Stimulated activated naive CD8-positive, alpha-beta T cell treated with anti-CD3 and anti-CD28 coated beads, Interleukin-15, amount 100 ng/mL, for 72 hours (primary cell): ENCODE measurements at places on chromosomes 6 and 20.

GRCh38 chr6:116111552-116112528 lies 11.2 kb downstream of the NT5DC1 start:
- DNase-seq, result no peak

GRCh38 chr20:32651537-32651936 lies 22.2 kb downstream of the C20orf203 start:
- no peak for DNase-seq

- DNase-seq, result peak; percentile 13
These were observed 44.3 kb downstream of the KHDC1L start for GRCh38 chr6:73180763-73181619.

GRCh38 chr6:34338377-34338776 lies 54.1 kb downstream of the NUDT3 start:
- no peak for DNase-seq

GRCh38 chr6:113755449-113756289 lies 101.5 kb upstream of the MARCKS start:
- DNase-seq, result no peak

DNA sequence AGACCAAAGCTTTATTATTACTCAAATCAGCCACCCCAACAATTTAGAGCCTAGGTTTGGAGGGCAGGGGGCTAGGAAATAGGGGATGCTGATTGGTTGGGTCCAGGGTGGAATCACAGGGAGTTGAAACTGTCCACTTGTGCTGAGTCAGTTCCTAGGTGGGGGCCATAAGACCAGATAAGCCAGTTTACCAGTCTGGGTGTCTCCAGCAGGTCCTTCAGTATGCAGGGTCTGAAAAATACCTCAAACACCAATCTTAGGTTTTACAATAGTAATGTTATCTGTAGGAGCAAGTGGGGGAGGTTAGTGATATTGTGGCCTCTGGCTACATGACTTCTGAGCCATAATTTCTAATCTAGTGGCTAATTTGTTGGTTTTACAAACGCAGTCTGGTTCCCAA lies 63.2 kb downstream of the UBR2 start:
- no peak for DNase-seq

DNA sequence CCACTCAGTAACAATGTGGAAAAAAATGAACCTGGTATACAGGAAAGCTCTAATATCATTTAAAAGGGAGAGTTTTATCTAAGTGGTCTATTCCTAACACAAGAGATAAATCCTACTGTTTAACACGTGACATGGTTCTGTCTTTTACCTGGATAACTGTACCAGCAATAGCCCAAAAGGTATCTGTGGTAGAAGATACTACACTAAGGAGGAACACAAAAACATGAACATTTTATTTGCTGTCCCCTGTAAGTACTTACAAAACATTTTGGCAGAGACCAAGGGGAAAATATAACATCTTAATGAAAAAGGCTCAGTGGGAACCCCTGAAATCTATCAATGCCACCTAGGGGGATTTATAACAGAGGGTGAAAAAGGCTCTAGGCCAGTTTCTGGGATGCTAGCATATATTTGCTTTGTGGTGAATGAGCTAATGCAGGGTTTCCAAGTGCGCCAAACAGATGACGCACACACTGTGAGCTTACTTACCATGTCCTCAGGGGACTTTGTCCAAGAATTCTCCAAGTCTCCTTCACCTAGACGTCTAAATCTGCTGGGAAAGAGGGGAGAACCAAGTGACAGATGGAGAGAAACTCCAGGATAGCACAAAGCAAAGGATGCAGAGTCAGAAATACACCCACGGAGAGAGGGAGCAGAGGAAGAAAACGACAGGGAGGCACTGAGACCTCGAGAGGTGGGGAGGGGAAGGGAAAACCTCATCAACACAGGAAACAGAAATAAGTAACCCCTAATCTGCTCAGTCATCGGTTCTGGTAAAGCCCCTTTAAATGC lies 147.9 kb upstream of the PRND start:
- DNase-seq, result no peak

DNA sequence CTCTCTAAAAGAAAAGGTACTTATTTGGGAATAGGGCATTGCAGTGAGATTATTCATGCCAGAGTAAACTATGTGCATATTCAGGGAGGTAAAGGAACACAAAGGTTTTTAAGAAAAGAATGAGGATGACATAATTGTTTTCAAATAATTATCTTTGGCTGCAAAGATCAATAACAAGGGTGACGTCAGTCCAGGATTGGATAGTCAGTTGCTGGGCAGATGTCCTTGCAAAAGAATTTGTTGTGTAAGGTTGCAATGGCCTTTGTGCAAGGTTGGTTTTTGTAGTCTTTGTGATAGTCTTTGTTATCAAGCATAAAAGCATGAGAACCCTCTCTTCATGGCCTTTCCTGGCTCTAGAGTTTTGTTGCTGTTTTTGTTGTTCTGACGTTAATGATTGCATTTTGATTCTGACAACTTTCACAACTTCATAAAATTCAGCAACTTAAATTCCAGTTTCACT lies 17.7 kb downstream of the LOC128125822 start:
- no peak for DNase-seq

- no peak for DNase-seq
These were observed 57.9 kb downstream of the GJA10 start for GRCh38 chr6:89952105-89952671.

DNA sequence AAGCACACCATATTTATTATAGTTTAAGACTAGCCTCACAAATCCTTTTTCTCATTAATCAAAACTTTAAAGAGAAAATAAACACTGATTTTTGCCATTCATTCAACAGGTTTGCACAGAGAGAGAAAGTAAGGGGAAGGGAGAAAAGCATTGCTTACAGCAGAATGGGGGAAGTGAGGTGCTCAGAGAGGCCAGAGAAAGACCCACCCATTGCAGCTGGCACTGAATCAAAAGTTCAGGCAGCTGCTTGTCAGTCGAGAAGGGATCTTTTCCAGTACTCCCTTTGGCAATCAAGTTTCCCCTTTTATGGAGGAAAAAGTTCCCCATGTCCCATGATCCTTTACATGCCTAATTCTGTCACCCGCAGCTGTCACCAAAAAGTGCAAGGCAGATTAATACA lies 8.0 kb upstream of the CRISP2 start:
- DNase-seq, result no peak

GRCh38 chr6:111171577-111172400 lies 84.5 kb downstream of the SLC16A10 start:
- DNase-seq, result no peak

DNA sequence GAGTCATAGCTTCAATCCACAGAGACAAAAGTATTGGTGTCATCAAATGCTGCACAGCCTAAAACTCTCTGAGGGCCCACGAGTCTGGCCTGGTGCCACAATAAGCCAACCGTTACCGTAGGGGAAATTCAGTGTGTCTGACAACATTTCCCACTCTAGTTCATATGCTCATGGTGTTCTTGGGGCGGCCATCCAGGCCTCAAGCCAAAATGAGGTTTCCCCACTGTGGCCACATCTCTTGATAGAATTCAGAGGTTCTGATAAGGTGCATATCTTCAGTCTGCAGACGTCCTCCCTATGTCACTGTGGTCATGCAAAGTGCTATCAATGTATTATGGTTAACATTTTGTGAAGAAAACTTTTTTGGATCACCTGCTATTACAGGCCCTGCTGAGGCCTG lies 627.7 kb downstream of the QKI start:
- DNase-seq, result no peak

DNA sequence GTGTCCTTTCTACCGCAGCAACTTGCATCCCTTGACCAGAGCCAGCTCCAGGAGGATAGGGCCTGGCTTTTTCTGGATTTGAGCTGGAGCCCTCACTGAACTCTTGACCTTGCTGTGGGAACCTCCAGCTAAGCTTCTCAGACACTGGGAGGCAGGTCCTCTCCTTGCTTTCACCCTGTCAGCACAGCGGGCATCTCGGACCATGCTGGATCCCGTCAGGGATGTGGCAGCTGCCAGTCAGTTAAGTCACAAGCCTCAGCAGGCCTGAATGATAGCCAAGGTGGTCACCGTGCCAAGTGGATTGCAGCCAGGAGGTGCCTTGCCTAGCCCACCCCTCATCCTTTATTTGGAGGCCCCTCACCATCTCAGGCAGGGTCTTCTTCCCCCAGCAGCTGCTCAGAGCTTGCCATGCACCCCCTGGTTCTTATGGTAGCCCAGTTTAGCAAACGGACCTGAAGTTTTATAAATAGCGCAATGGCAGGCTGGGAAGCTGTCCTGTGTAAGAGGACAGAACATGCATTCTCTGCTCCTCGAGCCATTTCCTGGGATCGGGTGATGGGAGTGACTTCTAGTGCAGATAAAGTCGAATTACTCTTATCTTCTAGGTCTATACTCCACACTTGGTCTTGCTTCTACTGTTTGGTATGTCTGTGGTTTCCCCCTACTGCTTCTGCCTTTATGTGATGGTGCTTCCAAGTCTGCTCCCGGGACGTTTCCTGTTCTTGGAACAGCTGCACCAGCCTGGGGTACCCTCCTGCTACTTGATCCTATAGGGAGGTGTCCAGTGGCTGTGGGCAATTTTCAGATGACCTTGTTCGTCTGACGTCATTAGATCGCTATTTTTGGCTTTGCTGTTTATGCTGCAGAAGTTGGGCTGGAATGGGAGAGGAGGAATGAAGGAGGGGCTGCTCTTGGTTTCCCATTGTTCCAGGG lies 7.1 kb upstream of the MYLK2 start:
- no peak for DNase-seq

GRCh38 chr6:112274774-112275173 lies 20.4 kb upstream of the LAMA4 start:
- DNase-seq, result no peak

- DNase-seq, result no peak
These were observed 89.8 kb upstream of the UST start for GRCh38 chr6:148657048-148657447.
